ENCODE measurements at places on chromosomes 4 and X.

GRCh38 chrX:97636473-97637140 is 752.9 kb downstream of the RPA4 start:
- no peak for DNase-seq

DNA sequence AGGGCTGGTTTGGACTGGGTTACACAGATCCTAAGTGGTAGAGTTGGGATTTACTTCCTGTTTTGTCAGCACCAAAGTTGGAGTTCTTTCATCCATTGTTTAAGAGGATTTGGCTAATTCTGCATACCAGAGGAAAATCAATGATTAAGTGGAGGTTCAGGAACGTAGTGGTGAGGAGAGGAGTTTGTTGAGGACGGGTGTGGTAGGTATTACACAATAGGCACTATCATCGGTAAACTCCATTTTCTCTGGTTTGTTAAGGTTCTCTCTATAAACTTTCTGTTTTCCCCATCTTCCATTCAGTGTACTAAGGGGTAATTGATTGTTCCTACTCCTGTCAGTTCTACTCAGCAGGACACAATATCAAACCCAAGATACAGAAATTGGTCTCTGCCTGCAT is 107.5 kb upstream of the VCX2 start:
- DNase-seq, result no peak

DNA sequence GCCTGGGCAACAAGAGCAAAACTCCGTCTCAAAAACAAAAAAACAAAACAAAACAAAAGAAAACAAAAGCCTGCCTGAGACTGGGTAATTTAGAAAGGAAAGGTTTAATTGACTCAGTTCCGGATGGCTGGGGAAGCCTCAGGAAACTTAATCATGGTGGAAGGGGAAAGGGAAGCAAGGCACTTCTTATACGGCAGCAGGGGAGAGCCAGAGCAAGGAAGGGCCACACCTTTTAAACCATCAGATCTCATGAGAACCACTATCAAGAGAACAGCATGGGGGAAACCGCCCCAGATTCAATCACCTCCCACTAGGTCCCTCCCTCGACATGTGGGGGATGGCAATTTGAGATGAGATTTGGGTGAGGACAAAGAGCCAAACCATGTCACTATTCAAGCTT is 122.2 kb downstream of the UBE2K start:
- DNase-seq, result no peak

GRCh38 chr4:185211035-185211434 is 1.6 kb downstream of the SNX25 start:
- no peak for DNase-seq

DNA sequence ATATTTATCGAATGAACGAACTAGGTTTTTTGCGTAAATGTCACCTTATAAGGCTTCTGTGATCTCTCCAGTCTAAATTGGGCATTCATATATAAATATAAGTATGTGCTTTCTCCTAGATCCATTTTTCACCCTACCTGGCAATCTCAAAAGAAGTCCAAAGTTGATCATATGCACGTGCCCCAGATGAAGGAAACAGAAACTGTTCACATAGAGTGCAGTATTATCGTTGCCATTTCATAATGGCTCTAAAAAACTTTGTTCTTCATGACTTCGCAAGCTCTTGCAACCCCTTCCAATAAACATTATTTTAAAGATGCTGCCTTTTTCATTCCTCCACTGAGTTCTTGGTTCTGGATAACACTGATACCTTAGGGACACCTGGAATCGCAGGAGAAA is 708 bp downstream of the INTS12 start:
- no peak for DNase-seq

- DNase-seq, result no peak
Observed at GRCh38 chr4:108954880-108955279, 192.0 kb upstream of the ETNPPL start.

DNA sequence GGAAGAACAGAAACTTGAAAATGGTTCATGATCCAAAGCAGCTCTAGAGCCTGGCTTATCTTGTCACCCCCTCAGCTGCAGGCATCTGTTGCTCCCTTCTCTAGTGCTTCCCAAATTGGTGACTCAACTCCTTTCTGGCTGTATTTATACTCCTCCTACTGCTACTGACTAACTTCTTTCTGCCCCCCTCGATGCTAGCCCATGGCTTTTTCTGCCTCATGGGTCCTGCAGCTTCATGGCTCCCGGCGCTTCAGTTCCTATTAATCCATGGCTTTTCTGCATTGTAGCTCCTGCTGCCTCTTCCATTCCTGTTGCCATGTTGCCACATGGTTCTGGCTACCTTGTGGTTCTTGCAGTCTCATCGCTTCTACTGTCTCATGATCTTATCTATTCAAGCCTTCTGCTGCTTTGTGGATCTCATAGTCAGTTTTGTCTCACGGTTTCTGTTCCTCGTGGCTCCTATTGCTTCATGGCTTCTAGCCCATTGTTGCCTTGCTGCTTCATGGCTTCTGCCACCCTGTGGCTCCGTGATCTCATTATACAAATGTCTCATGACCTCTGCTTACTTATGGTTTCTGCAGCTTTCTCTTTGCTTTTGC is 48.1 kb downstream of the SMC1A start:
- no peak for DNase-seq

DNA sequence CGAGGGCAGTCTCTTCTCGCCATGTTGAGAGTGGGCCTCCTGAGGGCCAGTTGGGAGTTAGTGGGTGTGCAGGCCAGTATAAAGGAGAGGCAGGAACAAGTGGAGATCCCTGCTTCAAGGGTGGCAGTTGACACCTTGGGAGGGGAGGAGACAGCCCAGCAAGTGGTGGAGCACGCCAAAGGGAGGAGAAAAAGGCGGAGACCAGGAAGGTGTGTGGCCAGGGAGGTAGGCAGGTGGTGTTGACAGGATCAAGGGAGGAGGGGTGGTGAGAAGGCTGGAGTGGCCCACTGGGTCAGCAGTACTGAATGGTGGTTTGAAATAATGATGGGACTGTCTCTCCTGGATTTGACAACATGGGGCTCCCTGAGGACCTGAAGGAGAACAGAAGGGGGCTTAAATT is 32.6 kb downstream of the ZNF185 start:
- DNase-seq, result no peak

DNA sequence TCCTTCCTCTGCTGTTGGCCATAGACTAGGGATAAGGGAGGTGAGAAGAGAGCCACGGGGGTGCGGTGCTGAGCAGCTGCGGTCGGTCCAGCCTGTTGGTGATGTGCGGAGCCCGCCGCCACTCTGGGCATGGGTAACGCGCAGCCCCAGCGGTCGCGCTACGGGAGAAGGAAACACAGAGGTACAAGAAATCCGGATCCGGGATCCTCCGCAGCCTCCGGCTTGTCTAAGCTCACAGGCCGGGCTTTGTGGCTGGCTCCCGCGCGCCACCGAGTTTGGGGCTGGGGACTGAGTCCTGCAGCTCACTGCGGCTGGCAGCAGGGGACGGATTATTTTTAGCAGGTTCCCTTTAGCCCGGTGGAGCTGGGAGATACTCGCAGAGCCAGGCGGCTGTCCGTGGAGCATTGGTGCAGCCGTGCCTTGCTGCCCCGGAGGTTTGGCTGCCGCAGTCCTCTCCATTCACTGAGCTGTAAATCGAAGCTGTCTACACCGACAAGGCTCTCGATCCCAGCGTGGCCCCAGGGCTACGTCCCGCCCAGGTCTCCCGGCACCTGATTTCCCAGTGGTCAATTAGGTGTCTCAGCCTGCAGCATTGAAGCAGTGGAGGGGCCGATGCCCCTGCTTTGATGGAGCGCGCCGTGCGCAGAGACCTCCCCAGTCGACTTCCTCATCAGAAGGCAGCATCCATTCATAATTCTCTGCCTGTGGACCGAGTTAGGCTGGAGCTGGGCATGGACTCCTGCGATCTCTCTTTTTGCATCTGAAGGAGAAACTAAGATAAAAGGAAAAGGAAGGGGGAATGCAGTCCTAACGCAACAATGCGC is 81.9 kb upstream of the SCML1 start:
- DNase-seq, result peak; percentile 1

DNA sequence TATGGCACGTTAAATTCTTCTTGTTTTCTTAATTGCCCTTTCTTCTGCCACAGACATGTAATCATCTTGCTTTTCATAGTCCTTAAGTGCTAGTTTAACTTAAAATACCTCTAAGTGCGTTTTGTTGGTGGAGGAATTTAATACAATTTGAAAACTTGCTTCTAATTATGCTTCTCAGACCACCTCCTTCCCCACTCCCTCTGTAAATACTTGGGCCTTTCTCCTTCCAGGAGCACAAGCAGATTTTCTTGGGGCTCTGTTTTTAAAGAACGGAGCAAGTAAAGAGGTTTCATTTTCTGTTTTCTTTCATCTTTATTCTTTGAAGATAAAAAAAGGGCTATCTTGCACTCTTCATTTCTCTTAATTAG is 559 bp upstream of the PCDH18 start:
- DNase-seq, result no peak

DNA sequence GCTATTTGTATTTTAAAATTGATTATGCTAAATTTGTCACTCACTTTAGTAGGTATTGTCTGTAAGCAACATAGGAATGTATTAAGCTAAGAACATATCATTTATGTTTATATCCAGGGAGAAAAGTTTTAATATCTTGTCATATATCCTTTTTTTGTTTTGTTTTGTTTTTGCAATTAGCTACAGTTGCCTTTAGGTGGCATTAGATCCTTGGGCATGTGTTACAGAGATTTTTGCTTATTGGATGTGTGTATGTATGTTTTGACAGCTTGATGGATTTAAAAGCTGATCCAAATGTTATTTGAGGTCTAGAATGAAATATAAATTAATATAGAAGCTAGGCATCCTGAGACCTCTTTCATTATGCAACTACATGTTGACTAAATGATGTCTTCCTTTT is 36.1 kb upstream of the OTUD4 start:
- DNase-seq, result no peak

- DNase-seq, result no peak
Observed at GRCh38 chrX:118569676-118570075, 74.1 kb downstream of the DOCK11 start.

GRCh38 chrX:28998609-28999135 is 411.4 kb downstream of the IL1RAPL1 start:
- DNase-seq, result no peak

DNA sequence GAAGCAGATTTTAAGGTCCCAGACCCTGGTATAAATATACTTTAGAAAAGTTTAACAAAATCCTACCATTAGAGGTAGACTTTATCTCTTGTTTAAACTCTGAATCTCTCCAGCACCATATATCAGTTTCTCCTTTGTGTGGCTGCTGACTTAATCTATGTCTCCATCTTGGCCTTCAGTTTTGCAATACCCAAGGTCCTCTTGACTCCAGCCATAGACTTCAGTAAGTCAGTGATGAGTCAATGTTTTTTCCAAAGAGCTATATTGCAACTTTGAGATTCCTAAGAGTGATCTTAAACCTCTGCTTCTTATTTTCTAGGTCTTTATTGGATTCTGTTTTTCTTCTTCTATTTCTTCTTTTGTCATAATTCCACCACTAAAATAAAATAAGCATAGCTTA is 50.8 kb upstream of the ADGRL3 start:
- DNase-seq, result no peak

DNA sequence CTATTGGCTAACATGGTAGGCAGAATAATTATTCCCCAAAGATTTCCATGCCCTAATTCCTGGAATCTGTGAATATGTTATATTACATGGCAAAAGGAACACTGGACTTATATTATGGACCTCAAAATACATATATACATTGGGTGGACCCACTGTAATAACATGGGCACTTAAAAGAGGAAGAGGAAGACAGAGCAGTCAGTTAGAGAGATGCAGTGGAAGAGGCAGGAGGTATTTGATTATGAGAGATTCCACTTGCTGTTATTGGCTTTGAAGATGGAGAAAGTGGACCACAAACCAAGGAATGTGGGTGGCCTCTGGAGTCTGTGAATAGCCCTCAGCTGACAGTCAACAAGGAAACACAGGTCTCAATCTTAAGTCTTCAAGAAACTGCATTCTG is 14.0 kb upstream of the ART3 start:
- no peak for DNase-seq

DNA sequence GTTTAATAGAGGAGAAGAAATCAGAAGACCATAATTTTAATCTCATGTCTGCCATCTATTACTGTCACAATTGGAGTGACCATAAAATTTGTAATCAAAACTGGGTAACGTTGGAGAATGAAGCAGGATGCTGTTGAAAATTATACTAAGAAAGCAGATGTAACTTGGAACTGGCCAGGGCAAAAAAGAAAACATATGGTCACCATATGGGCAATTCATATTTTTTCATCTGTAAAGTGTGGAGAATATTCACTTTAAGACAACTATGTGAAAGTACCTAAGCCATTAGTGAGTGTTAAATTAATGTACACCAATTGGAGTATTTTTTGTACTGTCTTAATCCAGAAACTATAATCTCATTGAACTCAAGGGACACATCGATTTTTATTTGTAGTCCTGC is 1008.0 kb downstream of the GLUD2 start:
- no peak for DNase-seq

- DNase-seq, result no peak
Observed at GRCh38 chr4:140004549-140004895, 149.5 kb downstream of the MAML3 start.

GRCh38 chr4:40951026-40951425 is 201.3 kb downstream of the NSUN7 start:
- no peak for DNase-seq
